ENCODE measurements at places on chromosomes 3 and 15.

GRCh38 chr15:57282686-57283085, 93.6 kb upstream of the CGNL1 start:
- no peak for DNase-seq

GRCh38 chr15:92454555-92455105, 60.9 kb downstream of the ST8SIA2 start:
- DNase-seq = no peak

DNA sequence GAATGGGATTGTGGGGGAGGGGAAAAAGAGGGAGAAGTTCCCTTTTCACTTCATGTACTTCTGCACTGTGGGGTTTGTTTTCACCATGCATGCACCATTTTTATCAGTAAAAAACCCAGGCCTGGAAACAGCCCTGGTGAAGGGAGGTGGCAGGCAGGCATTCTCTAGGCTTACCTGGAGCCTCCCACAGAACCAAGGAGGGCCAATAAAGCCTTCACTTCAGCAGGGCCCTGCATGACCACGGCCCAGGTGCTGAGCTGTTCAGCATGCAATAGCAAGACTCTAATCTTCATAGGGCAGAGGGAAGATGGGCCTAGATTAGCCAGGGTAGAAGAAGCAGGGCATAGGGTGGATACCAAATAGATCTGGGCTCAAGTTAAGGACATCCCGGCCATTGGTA, 49.6 kb downstream of the SCN5A start:
- no peak for DNase-seq

- no peak for DNase-seq
Measured at GRCh38 chr3:127411083-127411727, 123.4 kb upstream of the PRR20G start.

GRCh38 chr3:22507709-22508108, 695.4 kb upstream of the UBE2E2 start:
- no peak for DNase-seq

DNA sequence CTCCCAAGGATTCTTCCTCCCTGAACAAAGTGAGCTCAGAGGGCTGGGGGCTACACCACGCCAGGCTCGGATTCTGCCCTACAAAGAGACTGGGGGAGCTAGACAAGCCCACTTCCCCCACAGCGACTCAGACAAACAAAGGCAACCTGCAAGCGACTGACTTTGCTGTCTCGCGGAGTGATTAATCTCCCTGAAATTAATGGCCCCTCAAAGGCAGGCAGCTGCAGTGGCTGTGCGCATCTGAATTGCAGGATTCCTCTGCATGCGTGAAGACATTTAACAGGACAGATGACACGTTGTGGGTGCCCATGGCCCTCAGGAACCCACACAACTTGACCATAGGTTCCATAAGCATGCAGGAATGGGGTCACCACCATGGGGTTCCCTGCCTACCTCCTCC, 18.4 kb downstream of the CTXND1 start:
- DNase-seq = no peak

DNA sequence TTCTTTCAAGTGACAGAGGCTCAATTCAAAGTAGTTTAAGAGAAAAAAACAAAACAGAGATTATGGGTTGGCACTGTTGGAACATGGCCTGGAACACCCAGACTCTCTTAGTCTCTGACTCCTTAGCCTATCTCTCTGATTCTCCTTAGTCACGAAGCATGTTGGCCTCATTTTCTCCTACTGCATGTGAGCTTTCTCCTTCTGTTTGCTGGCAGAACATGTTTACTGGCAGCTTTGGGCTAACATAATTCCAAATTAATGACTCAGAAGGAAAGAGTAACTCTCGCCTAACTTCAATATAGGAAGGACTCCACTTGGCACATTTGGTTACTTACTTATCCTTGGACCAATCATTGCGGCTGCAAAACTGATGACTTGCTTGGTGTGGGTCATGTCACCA, 21.7 kb upstream of the CCDC39 start:
- no peak for DNase-seq

DNA sequence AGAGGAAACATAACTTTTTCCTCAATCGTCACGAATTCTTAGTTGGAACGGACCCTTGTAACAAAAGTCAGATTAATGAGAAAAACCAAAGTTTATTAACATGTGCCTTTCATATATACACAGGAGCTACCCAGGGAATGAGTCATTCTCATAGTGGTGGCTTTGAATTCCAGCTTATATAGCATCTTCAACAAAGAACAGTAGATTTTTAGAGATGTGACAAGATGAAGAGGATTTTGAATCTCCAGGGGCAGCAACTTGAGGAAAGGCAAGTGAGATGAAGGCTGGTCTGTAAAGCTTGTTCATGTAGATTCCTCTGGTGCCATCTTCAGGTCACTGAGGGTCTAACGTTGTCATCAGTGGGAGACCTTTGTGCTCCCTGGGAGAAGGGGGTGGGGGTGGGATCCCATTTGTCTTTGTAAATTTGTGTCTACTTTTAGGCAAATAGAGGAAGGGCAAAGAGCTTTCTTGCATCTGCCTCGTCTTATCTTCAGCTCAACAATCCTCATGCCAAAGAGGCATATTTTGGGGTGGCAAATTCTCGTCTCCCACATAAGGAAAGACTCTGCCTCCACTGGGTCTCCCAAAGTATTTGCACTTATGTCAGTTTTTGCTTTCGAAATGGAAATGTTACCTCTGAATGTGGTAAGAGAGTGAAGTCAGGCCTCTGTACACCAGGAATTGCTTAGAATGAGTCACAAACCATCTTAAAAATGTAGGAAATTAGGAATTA, 29.5 kb downstream of the CLEC3B start:
- DNase-seq = no peak

- no peak for DNase-seq
Measured at GRCh38 chr15:71112429-71112828, 2.8 kb upstream of the THSD4 start.

- DNase-seq = no peak
Measured at GRCh38 chr3:153289334-153289808, 127.3 kb downstream of the RAP2B start.

- no peak for DNase-seq
Measured at GRCh38 chr15:76162784-76163456, 103.1 kb downstream of the TMEM266 start.

GRCh38 chr3:38247366-38248035, 18.1 kb upstream of the SLC22A13 start:
- no peak for DNase-seq

GRCh38 chr3:18077128-18077840, 334.9 kb upstream of the TBC1D5 start:
- no peak for DNase-seq

- peak; percentile 6 for DNase-seq
Measured at GRCh38 chr3:30319713-30320112, 286.7 kb upstream of the TGFBR2 start.

DNA sequence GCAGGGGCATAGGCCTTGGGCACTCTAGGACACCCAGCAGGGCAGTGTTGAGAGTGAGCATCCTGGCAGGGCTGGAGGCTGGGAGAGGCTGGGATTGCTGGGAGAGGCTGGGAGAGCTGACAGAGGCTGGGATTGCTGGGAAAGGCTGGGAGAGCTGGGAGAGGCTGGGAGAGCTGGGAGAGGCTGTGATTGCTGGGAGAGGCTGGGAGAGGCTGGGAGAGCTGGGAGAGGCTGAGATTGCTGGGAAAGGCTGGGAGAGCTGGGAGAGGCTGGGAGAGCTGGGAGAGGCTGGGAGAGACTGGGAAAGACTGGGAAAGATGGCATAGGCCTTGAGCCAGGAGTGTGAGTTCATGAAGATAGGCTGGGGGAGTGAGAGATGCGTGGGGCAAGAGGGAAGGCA, 77.8 kb downstream of the MESD start:
- DNase-seq = no peak

DNA sequence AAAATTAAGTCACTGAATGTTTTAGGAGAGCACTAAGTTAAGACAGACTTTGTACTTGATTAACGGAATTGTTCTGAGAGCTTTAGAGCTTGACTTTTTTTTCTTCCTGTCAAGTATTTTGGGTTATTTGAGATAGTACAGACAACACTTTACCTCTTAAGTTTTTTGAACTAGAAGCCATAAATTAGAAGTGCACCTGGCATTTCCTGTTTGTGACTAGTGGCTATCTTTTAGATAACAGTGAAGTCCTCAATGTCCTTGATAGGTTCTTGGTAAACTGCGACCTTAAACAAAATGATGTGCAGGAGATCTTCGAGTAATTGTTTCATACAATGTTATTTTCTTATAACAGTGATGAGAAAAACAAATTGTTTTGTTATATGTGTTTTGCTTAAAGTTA, 213.9 kb downstream of the TP63 start:
- DNase-seq = no peak

Data from T-helper 1 cell (primary cell).